ENCODE measurements at places on chromosomes 5 and 9.

DNA sequence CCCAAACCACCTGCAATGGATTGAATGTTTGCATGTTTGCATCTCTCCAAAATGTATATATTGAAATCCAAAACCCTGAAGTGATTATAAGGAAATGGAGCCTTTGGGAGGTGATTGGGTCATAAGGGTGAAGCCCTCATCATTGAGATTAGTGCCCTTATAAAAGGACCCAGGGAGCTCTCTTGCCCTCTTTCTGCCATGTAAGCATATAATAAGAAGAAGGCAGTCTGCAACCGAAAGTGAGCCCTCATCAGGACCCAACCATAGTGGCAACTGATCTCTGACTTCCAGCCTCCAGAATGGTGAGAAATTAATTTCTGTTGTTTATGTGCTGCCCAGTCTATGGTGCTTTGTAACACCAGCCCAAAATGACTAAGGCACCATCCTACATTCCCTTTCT lies 115.7 kb upstream of the EFNA5 start:
- no peak for DNase-seq

GRCh38 chr5:82817897-82818676 lies 259.1 kb downstream of the TMEM167A start:
- no peak for DNase-seq

DNA sequence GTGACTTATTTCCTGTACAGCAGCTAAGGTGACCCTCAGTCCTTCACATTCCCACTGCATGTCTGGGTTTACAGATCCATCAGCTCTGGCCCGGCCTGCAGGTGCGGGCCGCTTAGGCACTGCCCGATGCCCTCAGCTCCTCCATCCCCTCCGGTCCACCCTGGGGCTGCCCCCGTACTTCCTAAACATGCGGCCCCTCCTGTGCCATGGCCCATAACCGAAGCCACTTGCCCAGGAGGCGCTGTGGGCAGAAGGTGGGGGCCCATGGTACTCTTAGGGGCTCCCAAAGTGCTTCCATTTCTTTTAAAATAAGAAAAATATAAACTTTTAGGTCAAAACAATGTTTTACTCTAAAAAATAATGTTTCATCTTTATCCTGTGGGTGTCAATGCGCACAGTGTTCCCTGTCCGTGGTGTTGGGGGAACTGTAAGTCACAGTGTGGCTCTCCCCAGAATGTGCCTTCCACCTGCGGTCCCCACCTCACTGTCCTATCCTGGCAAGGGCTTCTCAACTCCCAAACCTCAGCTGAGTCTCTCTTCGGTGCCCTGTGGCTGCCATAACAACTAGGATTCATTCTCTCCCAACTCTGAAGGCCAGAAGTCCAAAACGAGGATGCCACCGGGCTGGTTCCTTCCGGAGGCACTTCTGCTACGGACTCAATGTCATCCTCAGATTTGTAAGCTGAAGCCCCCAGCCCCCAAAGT lies 132.7 kb upstream of the LPCAT1 start:
- DNase-seq: no peak

GRCh38 chr5:2263763-2264162 lies 381.0 kb upstream of the IRX4 start:
- no peak for DNase-seq

- no peak for DNase-seq
Observed at GRCh38 chr5:152499814-152500535, 94.9 kb upstream of the NMUR2 start.

DNA sequence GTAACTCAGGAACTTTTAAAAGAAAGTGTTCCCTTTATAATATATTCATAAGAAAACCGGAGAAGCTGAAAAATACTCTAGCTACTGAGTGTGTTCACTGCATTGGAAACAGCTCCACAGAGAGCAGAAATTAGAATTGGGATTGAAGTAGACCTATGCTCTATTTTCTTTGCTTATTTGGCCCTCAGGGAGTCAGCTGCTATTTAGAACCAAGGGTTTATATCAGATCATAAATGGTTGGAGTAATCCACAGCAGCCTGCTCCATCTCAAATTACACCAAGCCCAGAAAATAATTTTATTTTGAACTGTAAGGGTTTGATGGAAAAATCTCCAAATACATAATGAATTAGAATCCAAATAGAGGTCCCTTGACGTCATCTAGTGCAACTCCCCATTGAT lies 202.6 kb downstream of the ADAMTSL1 start:
- no peak for DNase-seq

DNA sequence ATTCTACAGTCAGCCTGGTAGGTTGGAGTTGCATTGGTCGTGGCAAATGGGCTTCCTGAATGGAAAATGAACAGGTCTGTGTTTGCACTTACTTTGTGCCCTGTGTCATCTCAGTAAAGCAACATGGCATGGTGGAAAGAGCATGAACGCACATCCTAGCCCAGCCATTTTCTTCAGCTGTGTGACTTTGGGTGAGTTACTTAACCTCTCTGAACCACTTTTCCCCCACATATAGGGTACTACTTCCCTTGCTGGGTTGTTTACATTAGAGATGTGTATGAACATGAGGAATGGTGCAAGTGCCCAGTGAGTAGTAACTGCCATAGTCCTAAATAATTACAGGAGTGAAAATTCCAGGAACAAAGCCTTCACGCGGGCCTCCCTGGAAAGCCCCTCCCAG lies 83.6 kb downstream of the MVB12B start:
- no peak for DNase-seq

DNA sequence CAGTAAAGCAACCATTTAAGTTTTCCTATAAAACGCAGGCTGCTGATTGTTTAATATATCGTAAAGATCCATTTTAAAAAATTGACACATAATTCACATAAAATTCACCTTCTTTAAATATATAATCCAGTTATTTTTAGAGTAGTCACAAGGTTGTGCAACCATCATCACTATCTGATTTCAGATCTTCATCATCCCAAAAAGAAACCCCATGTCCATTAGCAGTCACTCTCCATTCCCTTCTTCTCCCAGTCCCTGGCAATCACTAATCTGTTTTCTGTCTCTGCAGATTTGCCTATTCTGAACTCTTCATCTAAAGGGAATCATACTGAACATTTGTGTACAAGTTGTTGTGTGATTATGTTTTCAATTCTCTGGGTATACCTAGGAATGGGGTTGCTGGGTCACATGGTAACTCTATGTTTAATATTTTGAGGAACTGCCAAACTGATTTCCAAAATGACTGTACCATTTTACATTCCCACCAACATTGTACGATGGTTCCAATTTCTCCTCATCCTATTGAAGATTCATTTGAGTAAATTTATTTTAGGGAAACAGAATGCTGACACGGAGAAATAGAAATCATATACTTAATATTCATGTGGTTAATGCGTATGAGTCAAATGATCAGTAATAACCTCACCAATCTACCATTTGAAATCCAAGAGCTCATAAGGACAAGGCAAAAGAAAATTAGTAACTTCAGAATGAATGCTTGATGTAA lies 57.8 kb upstream of the PLPP1 start:
- no peak for DNase-seq

GRCh38 chr9:31486630-31487029 lies 897.8 kb upstream of the ACO1 start:
- no peak for DNase-seq

DNA sequence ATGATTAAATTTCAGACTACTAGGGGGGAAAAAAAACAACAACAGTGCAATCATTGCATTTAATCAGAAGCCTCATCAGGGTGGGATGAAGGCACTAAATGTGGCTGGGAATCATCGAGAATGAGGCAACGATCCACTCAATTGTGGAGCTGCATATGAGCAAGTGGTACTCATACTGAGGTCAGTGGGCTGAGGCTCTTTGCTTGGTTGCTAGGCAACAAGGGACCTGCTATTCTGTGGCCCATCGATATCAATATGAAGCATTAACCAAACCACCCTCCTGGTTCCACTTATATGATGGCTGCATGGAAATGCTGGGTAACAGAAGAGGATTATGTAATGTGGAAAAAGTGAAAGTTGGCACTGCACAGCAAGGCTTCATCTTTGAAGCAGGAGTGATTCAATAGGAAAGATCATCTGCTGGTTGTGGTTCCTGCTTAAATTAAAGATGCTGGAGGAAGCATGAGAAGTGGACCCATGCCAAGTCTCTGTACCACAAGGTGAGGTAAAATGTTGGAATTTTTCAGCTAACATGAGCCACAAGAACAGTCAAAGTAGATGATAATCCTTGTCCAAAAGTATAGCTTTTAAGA lies 159.8 kb upstream of the HMHB1 start:
- DNase-seq: no peak

GRCh38 chr5:126234563-126235195 lies 188.5 kb upstream of the GRAMD2B start:
- DNase-seq: no peak

DNA sequence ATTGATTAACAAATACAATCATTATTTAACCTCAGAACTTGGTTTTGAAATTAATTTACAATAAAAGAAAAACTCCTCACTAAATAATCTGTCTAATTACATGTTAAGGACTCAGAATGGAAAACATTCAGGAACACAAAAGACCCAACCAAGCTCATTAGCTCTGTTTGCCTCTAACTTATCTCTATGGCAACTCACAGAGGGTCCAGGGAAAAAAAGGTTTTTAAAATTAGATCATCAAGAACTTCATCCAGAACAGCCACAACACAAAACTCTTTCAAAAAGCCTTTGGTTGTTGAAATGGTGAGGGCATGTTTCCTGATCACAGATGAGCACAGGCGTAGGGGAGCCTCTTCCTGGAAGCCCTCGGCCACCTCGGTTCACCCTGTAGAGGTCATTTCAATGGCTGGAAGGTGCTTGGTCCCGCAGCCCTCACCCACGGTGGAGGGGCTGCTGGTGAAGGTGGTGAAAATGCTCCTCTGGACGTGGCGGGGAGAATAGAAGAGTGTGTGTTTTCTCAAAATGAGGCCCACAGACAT lies 17.2 kb upstream of the TCF7 start:
- DNase-seq: no peak

DNA sequence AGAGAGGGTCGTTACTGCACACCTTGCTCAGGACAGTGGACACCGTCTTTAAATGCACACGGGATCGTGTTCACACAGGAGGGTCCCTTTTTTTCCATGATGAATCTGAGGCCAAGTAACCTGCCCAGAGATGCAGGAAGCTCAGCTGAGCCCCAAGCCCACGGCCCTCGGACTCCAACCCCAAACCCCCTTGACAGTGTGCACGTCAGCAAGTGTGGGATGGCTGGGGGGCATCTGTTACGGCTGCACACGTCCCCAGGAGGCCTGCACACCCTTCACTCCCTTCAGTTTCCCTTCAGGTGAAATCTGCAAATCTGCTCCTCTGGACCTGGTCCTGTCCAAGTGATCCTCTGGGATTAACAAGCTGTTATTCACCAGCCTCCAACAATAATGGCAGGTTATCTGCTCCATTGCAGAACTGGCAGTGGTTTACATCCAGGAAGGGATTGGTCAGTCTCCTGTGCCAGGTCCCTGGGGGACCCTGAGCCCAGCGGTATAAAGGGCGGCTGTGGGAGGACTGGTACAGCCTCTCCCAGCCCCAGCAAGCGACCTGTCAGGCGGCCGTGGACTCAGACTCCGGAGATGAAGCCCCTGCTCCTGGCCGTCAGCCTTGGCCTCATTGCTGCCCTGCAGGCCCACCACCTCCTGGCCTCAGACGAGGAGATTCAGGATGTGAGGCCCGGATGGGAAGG lies at the start of gene LCN1:
Gene LCN1 (plus strand): TSS at position 525 of the 692 bp plus-strand sequence. CDS start 58 bp downstream, at position 583.
- DNase-seq: no peak

- DNase-seq: no peak
Observed at GRCh38 chr9:16499892-16500291, 370.6 kb downstream of the BNC2 start.

DNA sequence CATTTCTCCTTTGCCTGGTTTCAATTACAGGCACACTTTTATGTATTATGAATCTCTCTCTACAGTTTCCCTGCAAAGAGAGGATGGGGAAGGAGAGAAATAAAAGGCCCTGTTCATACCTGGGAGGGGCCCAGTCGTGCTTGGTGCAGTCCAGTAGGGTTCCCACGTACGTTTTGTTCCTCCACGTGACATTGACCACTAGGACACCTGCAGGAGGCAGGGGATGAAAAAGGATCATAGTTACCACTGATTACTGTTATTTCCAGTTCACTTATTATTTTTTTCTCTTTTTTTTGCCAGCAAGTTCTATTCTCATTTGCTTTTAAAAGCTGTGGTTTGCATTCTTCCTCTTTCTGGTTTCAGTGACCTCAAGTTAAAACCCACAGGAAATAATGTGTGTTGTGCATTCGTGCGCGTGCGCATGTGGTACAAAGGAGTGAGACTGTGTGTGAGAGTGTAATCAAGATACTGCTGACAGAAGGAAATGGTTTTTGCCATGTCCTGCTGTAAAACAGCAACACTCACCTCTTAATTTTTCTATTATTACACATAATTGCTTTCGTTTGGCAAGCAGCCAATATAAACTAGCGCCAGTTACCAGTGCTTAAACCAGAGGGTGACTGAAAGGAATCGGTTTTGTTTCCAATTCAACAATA lies 96.8 kb downstream of the ZNF608 start:
- no peak for DNase-seq

DNA sequence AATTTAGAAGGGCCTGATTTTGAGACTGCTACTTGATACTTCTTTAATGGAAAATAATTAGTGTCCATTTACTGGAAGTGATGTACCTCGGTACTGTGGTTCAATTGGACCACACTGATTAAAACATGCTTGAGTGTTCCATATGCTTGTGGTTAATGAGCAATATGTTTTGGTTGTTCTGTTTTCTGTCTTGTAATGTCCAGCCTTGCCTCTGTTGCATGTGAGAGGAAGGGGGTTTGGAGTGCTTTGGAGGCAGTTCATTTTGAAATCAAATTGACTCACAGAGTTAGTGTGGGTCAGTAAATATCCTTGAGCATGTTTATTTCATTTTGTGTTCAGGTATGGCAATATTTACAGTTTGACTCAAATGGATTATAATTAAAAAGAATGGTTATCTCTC lies 334.4 kb downstream of the ARHGEF28 start:
- DNase-seq: no peak

GRCh38 chr9:122389799-122390481 lies 19.1 kb downstream of the PTGS1 start:
- peak; percentile 4 for DNase-seq

GRCh38 chr5:56561-57290 lies 35.2 kb upstream of the PLEKHG4B start:
- no peak for DNase-seq

- no peak for DNase-seq
Observed at GRCh38 chr9:120362446-120362845, 217.5 kb downstream of the CDK5RAP2 start.

GRCh38 chr5:171706736-171707441 lies 78.7 kb upstream of the SMIM23 start:
- no peak for DNase-seq

- DNase-seq: no peak
Observed at GRCh38 chr5:89967771-89968444, 441.6 kb downstream of the CETN3 start.
